Fibroblast of skin of left quadriceps (primary cell): ENCODE measurements at places on chromosomes 11 and 22.

DNA sequence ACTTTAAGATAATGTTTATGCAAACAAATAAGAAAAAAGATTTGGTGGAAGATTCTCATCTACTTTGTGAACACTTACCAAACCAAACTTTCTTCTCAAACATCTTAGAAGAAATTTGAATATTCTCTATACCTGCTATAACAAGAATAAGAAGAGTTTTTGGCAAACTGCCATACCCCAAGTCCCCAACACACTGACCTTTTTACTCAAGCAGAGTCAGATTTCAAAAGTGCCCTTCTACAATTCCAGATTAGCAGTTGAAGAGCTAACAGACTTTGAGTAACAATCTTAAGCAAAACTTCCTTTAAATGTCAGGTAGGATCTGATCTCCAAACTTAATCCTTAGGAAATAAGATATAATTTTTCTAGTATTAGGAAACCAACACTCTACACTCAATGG lies 33.9 kb downstream of the TSG101 start:
- DNase-seq: no peak

DNA sequence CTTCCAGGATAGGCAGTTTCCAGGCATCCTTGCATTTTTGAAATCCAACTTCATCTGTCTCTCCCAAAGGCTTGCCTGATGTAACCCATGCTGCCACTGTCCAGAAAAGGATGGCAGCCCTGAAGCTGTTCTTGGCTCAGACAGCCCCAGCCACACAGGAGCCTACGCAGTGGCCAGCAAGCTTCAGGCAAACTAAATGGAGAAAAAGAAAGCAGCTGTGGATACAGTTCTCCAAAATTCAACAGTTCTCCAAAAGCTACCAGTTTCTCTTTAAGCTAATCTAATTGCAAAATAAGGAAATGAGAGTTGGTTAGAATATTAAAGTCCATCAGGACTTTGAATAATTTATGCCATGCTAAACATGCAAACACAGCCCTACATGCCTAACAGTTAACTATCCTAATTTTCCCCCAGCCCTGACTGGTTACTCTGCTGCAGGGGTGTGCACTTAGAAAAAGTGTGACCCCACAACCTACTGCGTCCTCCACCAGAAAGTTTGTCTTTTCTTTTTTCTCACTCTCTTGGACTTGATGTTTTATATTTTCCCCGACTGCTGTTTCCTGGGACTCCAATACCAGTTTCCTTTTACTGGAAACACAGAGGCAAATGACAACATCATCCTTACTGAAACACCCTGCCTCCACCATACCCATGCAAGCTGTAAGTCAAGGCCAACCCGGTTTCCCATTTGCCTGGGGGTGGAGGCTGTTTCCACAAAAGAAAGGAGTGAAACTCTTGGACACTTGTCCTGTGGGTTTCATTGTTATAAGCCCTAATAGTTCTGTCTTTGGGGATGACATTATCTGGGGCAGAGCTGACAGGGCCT lies 69.1 kb upstream of the OR5AN1 start:
- DNase-seq: no peak

GRCh38 chr22:32130464-32130863 lies 28.6 kb downstream of the C22orf42 start:
- no peak for DNase-seq

- DNase-seq: no peak
These were observed 198.3 kb upstream of the B3GAT1 start for GRCh38 chr11:134610116-134610910.

GRCh38 chr11:122984186-122985011 lies 2.8 kb upstream of the BSX start:
- DNase-seq: no peak

DNA sequence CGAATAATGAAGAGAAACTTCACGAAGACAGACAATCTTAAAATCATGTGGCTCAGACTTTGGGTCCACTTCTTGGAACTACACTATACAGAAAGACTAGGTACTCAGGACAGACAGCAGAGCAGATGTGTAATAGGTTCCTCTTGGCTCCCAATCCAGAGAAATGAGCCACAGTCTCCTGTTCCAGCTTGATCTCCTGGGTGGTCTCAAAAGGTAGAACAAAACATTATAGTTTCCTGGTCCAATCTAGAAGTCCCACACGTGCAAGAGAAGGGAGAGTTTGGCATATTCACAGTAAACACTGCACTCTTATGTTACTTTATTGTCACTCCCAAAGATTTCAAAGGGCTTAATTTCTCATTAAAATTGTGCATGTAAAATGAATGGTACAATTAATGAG lies 134.5 kb upstream of the FIBIN start:
- no peak for DNase-seq

DNA sequence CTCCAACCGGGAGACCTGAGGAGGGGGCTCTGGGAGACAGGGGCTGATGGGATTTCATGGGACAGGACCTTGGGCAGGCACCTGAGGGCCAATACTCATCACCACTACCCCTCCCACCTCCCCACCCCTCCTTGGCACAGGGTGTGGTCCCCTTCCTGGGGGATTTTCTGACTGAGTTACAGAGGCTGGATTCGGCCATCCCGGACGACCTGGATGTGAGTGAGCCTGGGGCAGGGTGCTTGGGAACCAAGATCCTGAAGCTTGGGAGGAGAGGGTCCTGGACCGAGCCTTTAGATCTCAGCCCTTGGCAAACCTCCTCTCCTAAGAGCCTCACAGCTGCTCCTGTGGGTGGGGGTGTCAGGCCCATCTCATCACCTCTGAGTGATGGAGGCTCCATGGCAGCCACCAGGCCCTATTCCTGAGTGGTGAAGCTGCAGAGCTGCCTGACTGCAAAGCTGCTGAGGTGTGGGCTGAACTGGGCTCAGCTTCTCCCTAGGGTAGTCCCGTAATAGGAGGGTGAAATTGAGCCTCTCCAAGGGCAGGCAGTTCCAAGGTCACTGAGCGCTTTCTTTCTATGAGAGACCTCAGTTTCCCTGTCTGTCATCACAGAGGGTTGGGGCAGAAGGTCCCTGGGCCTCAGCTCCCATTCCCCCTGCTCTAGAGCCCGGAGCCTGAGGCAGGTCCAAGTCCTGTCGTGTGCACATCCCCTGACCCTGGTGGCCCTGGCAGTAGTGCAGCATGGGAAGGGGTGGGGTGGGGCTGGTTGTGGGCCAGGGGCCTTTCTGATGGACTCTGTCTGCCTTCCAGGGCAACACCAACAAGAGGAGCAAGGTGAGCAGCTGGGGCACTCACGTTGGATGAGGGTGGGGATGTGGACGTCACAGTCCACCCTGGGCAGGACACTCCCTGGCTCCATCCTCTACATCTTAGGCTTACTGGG lies 6.5 kb downstream of the RGL4 start:
- no peak for DNase-seq

GRCh38 chr11:105315287-105315686 lies 175.7 kb upstream of the CARD18 start:
- DNase-seq: no peak

- no peak for DNase-seq
These were observed 48.3 kb upstream of the PICALM start for GRCh38 chr11:86117001-86117711.

- no peak for DNase-seq
These were observed 143.8 kb downstream of the NECTIN1 start for GRCh38 chr11:119585043-119585781.

GRCh38 chr11:84292955-84293354 lies 1006.8 kb upstream of the CCDC90B start:
- DNase-seq: no peak

DNA sequence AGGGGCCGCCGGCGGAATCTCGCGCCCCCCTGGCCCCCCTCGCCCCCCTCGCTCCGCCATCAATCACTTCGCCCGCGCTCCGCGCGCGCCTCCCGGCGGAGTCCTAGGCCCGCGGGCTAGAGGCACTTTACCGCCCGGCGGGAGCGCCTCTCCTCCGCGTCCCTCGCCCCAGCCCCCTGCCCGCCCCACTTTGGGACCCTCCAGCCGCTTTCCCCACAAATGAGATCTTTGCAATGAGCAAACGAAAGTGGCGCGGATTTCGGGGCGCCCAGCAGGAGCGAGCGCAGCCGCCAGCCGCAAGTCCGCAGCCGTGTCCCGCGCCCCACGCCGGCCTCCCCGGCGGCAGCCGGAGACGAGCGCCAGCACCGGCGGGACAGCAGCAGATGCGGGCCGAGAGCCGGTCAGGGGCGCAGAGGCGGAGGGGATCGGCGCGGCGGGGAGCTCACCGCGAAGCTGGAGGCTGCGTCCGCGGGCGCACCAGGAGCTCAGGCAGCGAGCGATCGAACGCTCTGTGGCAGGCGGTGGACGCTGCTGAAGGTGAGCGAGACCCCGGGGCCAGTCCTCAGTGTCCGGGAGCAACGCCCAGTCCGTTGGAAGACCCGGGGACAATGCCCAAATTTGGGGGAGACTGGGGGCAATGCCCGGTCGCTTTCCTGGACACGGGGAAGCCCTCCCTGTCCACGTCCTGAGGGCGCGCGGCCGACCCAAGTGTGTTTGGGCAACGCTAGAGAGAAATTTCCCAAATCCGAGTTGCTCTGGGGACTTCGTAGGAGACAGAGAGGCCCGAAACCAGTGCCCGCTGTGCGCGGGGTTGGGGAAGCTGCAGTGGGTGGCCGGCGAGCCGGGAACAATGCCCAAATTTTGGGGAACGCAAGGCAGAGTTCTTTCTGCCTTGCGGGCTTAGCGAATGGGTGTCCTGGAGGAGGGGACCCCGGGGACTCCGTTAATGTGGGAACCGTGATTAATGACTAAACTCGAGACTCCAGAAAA lies 1.5 kb upstream of the IGF2 start:
- no peak for DNase-seq

- DNase-seq: no peak
These were observed 10.3 kb downstream of the SCARF2 start for GRCh38 chr22:20427104-20427944.

- peak; percentile 19 for DNase-seq
These were observed 109.7 kb upstream of the GALNT18 start for GRCh38 chr11:11731311-11732083.

DNA sequence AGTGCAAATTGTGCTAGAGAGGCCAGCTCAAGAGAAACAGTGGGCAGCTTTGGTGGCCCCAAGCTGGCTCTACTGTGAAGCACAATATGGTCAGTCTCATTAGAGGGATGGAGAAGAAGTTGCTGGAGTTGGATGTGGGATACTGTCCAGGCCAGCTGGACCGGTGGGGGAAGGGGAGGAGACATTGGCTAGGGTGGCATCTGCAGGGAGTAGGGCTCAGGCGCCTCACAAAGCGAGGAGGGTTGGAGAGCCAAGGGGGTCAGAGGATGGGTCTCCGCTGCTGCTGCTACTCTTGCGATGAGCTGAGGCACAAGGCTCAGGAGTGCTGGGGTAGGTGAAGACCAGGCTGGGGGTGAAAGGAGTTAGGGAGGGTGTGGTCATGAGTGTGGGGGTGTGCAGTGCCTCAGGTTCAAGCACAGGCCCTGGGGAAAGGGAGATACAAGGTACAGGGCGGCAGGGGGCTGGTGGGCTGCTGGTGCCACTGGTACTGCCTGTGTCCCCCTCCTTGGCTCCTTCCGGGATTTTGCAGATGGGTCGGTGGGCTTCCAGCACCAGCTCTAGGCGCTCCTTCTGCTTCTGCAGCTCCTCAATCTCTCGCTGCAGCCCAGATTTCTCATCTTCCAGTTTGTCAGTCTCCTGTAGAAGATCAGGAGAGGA lies 2.3 kb downstream of the CCDC85B start:
- DNase-seq: no peak

- DNase-seq: no peak
These were observed 346.0 kb upstream of the C11orf87 start for GRCh38 chr11:109075976-109076375.

GRCh38 chr22:50018608-50019285 lies 6.2 kb upstream of the IL17REL start:
- no peak for DNase-seq

GRCh38 chr22:39725351-39726035 lies 154.9 kb downstream of the CACNA1I start:
- DNase-seq: no peak

GRCh38 chr11:128697645-128698174 lies 3.8 kb downstream of the FLI1 start:
- DNase-seq: no peak

- no peak for DNase-seq
These were observed 24.7 kb downstream of the PC start for GRCh38 chr11:66933531-66933930.

- DNase-seq: no peak
These were observed 334 bp downstream of the CADM1 start for GRCh38 chr11:115503886-115504275.

DNA sequence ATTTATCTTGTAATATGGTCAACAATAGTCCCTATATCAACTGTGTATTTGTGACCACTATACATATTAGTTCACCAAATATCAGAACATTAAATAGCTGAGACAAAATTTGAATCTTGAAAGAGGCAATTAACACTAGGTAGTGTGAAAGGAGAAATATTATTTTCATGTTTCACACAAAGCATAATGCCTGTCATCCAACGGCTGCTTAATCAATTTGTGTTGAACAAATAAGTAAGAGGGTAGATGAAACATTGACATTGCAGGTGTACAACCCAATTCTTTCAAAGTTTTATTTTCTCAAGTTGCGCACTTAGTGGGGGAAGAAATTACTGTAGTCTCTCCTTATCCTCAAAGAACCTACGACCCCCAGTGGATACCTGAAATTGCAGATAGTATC lies 3.4 kb upstream of the OR8I2 start:
- no peak for DNase-seq
